Spinal cord (tissue), 10 donors: ENCODE measurements at places on chromosomes 6 and 20. TPM values are rescaled to one million over a fixed set of nuclear protein-coding genes. Genes with fewer than 3 reads are reported as not detected.
A peak's percentile ranks its signal among the peaks of the same experiment; 100 is the strongest.

The MDFI gene
- polyA plus RNA-seq: 150 TPM

The HBS1L gene
- polyA plus RNA-seq: 63.7 TPM

The SCRT2 gene
- polyA plus RNA-seq: 9.8 TPM

The GPLD1 gene
- 12.7 TPM for polyA plus RNA-seq

The ENPP1 gene
- 3.2 TPM for polyA plus RNA-seq

The TMEM151B gene
- 53.1 TPM for polyA plus RNA-seq

The MUCL3 gene
- polyA plus RNA-seq: 0.06 TPM

DNA sequence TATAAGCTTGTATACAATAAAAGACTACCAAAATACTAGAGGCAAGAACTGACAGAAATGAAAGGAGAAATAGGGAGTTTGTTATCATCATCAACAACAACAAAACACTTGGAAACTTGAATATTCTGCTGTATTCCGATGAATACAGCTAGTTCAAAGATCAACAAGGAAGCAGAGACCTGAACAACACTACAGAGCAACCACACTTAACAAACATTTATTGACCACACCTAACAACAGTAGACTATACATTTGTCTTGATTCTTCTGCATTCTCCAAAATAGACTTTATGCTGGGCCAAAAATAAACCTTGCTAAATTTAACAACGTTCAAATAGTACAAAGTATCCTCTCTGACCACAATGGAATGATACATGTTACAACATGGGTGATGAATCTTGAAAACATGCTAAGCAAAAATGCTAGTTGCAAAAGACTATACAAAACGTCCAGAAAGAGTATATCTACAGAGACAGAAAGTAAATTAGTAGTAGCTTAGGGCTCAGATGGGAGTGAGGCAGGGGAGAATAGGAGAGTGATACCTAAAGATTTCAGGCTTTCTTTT, 39.1 kb upstream of the PAK5 start:
- no peak for DNase-seq

- no peak for DNase-seq
These were observed 259.2 kb downstream of the PRKN start for GRCh38 chr6:162468326-162468725.

GRCh38 chr20:58697867-58698703, 5.5 kb downstream of the NPEPL1 start:
- no peak for DNase-seq

DNA sequence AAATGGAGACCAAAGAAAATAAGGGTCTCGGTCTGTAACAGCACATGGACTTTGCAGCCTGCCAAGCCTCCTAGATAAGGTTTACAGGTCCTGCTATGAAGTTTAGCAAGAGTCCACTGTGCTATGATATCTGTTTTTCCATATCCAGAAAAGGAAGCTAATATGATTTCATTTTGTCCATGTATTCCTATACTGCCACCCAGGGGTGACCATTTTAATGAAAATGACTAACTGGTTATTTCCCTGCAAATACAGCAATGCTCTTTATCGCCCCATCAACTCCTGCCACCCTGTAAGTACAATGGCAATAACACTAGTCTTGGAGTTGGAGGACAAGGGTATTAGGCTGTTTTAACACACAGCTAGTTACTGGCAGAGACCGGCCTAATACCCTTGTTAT, 115.2 kb upstream of the GLP1R start:
- no peak for DNase-seq

DNA sequence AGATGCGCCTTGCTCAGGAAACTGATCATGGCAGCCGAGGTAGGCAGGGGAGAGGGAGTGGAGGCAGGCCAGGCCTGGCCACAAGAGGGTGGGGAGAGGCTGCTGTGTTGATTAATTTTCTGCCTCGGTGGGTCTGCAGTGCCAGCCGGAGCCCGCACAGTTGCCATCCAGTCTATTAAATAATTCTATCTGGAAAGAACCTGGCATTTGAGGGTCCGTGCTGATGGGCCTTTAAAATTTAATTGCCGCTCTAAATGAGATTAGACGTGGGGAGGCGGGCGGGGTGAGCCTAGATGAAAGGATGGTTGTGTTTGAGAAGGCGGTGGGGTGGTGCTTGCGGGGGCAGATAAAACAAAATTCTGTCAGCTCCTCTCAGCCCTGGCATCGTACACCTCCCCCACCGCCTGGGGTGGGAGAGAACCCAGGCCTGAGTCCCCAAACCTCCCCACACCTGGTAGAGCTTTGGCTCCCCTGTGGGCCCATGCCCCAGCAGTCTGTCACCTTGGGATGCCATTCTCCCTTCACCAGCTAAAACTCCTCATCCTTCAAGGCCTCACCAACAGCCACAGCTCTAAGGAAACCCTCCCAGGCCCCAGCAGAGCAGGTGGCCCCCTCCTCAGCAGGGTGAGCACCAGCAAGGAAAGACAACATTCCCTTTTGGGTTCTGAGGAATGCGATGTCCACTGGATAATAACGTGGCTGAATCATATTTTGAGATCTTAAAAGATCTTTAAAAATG, 167.3 kb downstream of the GRM4 start:
- no peak for DNase-seq

- DNase-seq: no peak
These were observed 89.4 kb upstream of the GLP1R start for GRCh38 chr6:38959138-38959537.

DNA sequence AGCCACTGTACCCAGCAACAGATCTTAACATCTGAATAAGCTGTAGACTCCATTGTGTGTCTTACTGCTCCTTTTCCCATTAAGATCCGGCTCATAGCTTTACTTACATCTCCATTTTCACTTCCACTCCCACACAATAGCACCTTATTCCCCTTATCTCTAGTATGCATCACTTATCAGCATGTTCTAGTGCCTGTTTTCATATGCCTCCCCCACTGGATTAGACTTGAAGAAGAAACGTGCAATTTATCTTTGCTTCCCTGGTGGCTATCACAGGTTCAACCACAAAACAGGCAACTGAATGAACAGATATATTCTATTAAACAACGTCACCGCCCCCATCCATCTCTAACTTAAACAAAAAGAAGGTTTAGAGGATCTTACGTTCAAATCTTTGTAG, 12.1 kb downstream of the SSR1 start:
- no peak for DNase-seq

- no peak for DNase-seq
These were observed 490 bp downstream of the MMUT start for GRCh38 chr6:49462599-49462926.

DNA sequence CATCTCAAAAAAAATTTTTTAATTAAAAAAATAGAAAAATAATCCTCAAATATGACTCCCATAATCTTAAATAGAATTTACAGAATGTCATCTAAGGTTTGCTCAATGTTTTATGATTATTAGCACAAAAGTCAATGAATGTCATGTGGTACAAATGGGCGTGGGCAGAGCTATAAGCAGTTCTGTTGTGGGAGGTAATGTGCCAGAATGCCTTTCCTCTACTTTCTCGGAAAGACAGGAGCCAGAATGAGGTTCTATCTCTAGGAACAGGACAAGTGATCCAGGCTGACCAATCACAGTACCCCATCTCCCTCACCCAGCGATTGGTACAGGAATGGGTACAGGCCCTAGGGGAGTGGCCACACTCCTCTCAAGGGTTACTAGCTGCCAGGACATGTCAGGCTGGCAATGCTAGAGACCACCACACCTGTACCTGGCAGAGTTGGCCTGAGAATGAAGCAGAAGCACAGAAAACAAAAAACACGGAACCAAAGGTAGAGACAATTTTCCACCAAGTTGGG, 15.1 kb downstream of the RALGAPA2 start:
- no peak for DNase-seq

- DNase-seq: no peak
These were observed 70.8 kb upstream of the HEY2 start for GRCh38 chr6:125678601-125679000.

DNA sequence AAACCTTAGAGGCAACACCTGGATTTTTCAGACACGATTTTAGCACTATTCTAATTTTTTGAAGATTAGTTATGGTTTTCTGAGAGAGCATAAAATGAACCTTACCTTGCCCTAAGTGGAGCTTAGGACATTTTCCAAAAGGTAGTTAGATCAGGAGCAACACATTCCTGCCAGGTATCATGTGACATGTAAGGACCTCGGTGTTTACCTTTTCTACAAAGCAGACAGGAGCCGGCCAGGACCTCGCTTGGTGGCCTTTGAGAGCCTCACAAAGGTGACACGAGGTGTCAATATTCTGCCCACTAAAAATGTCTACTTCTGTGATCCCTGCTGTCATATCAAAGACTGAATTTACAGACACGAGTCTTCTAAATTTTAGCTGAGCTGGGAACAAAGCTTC, 174.9 kb downstream of the SMOC2 start:
- no peak for DNase-seq

GRCh38 chr6:150145830-150146229, 3.0 kb downstream of the PPP1R14C start:
- no peak for DNase-seq

DNA sequence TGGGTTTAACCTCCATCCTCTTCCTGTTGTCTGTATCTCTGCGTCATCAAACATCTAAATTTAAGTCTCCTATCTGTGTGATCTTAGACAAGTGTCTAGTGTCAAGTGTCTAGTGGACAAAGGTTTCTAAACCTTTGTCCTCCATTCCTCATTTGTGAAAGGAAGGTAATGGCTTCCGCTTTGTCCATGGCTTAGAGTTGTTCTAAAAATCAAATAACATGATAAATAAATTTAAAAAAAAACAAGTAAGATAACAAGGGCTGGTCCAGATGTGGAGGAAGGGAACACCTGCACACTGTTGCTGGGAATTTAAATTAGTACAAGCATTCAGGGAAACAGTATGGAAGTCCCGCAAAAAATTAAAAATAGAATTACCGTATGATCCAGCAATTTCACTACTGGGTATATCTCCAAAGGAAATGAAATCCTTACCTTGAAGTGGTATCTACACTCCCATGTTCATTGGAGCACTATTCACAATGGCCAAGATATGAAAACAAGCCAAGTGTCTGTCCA, 17.6 kb upstream of the SERPINB1 start:
- DNase-seq: no peak

GRCh38 chr6:133314947-133315346, 73.8 kb downstream of the EYA4 start:
- DNase-seq: no peak

- no peak for DNase-seq
These were observed 12.0 kb downstream of the STMN3 start for GRCh38 chr20:63641146-63641791.

DNA sequence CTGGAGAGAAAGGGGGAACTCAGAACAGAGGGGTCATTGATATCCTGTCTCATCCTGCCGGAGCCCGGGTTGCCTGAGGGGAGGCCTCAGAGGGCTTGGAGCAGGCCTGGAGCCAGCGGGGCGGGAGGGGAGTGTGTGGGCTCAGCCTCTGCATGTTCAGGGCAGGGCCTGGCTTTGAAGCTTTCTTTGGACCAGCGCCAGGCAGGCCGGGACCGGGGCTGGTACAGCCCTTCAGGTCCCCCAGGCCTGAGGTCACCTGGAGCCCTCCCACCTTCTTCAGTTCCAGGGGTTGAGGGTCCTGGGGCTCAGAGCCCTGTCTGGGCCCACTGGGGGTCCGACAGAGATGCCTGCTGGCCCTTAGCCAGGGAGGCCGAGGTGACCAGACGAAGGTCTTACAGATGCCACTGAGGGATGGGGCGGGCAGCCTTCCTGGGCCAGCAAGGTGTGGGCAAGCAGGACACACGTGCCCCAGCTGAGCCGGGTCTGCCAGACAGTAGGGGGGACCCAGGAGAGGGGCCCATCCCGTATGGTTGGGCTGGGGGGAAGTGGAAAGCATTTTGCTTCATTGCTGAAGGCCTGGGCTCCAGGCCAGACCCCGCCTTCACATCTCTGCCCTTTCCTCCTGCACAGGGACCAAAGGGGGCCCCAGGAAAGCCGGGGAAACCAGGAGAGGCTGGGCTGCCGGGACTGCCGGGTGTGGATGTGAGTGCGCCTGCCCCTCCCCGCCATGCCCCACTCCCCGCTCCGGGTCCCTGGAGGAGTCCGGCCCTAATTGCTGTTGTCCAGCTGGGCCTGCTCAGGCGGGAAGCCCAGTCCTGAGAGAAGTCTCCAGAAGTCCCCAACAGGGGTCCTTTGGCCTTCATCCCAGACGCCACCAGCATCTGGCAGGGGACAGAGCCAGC, 2.0 kb downstream of the COL9A3 start:
- DNase-seq: peak; percentile 41

- DNase-seq: no peak
These were observed 5.7 kb upstream of the TIAM2 start for GRCh38 chr6:154989448-154989847.

DNA sequence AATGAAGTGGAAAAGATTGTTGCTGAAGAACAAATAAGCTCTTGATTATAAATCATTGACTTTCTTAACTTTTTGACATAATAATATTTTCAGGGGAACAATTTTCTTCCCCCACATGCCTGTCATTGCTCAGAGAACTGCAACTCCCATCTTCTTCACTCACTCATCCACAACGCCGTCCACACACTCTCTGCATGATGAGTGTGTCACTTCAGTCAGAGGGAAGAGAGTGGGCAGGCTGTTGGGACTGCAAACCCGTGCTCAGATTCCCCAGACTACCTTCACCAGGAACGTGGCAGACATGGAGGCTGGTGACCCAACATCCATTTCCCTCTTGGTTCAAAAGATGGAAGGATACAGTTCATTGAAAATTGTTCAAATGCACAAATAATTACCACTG, 650.8 kb downstream of the PRKN start:
- no peak for DNase-seq

DNA sequence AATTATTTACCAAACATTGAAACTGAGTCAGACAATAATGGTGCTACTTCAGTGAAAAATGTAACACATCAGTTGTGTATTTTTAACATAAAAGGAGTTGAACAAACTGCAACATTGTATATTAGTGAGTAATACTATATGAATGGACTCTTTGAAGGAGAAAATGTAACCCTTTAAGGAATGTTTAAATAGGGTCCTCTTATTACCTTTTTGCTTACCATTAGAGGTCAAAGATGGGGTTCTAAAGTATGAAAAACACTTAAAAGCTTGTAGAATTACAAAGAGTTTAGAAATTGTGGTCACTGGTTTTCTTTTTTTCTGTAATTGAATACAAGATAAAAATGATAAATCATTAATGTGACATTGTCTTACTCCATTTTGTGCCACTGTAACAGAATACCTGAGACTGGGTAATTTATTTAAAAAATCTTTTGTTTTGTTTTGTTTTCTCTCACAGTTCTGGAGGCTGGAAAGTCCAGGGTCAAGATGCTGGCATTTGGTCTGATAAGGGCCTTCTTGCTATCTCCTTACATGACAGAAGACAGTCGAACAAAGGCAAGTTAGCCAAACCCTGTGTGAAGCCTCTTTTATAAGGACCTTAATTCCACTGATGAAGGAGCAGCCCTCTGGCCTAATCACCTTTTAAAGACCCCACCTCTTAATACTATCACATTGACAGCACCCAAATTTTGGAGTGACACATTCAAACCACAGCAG, 43.2 kb downstream of the SESN1 start:
- no peak for DNase-seq

GRCh38 chr6:113774127-113774825, 82.9 kb upstream of the MARCKS start:
- no peak for DNase-seq
